ENCODE measurements at places on chromosomes 5 and 9.

DNA sequence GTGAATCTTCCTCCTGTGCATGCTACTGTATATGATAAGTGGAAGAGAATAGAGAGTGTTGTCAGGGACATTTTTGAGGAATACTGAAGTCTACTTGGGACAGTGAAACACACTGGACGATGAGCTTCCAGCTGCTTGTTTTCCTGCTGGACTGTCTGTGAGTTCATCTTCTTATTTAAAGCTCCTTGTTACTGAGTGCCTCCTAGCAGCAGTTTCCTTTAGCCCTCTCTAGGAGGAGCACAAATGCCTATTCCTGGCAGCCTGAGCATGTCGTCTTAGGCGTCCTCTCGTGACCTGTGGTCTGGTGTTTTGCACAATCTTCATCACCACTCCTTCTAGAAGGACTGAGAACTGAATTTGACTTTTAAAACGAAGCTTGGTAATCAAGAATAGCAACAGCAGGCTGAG lies 43.8 kb downstream of the ANKRD33B start:
- DNase-seq, result peak; percentile 87

GRCh38 chr9:110502842-110503241 lies 76.7 kb downstream of the SVEP1 start:
- no peak for DNase-seq

GRCh38 chr9:134676886-134677285 lies 35.3 kb downstream of the COL5A1 start:
- no peak for DNase-seq

GRCh38 chr5:106658150-106658549 lies 1012.6 kb downstream of the EFNA5 start:
- DNase-seq, result no peak

DNA sequence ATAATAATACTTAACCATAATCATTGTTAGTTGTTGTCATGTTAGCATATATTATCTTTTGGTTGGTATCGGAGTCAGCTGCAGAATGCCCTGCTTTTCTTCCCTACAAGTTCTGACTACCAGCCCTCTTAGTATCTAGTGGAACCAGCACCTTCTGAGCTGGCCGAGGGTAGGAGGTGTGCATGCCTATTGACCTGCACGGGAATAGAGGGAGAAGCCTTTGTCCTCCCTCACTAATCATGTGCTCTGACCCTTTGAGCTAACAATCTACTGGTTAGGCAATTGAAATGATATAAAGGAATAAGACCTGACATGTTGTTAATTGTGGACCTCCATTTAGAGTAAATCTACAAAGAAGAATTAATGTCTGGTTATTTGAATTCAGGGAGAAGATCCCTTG lies 4.1 kb downstream of the PCSK5 start:
- DNase-seq, result no peak
